ENCODE measurements at places on chromosomes 4 and X. TPM values are rescaled to one million over a fixed set of nuclear protein-coding genes. Genes with fewer than 3 reads are reported as not detected.

The DRD5 gene
- total RNA-seq, result not detected

The ARHGAP24 gene
- 10.9 TPM for total RNA-seq

The PF4V1 gene
- total RNA-seq, result not detected

The DRP2 gene
- total RNA-seq, result 0.14 TPM

The RUFY3 gene
- total RNA-seq, result 74.9 TPM

The PPARGC1A gene
- 93.3 TPM for total RNA-seq

The S100P gene
- 80.8 TPM for total RNA-seq

The MAGEA9B gene
- not detected for total RNA-seq

The CXCL11 gene
- not detected for total RNA-seq

- peak; percentile 74 for DNase-seq
These were observed 651 bp downstream of the UCHL1 start for GRCh38 chr4:41257257-41257901.

- DNase-seq, result no peak
These were observed 47.6 kb downstream of the CNOT6L start for GRCh38 chr4:77771566-77771965.

DNA sequence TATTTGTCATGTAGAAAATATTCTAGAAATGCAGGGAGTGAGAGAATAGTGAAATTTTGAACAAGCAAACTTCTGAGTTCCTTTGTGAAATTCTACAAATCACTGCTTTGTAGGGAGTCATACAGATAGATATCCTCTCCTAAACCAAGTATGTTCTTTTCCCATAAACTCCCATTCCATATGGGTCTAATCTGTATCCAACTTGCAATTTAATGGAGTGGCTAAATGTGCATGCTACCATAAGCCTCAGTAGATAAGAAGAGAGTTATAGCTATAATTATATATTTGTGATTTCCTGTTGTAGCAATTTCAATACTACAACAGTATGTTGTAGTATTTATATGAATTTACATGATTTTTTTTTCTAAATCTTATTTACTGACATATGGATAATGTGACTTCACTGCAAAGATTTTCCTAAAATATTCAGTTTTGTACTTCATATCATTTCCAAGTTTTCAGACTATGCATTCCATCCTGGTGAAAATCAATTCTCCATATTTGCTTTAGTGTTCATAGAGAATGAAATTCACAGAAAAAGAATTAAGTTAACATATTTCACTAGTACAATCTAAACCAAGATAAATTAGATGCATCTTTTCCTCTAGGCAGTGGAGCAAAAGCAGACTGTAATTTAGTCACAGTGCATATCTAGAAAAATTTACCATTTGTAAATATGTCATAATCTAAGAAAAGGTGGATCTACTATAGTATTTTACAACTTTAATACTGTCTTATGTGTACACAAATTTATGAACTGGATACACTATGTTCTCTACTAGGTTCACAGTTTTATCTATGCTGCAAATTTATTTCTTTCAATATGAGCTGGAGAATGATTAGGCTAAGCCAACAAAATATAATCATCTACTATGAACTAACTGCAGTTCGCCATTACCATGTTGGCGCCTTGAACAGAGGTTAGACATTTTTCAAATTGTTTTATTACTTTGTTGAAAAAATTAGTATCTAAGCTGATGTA lies 372.9 kb upstream of the NDST3 start:
- no peak for DNase-seq

GRCh38 chr4:81166458-81167160 lies 48.4 kb downstream of the PRKG2 start:
- DNase-seq, result no peak

DNA sequence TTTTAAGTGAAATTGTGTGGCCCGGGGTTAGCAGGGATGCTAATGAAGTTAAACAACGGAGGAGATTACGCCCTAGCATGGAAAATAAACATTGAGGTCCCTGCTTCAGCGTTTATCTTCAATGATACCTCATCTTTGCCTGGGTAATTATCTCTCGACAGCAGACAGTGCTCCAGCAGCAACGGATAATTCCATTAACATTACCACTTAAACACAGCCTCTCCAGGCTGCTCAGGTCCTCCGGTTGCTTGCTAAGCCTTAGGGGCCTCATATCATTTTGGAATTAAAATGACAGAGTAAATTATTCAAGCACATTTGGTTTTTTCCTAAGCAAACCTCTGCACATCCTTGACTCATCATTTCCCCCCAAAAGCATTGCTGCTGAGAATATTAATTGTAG lies 281.5 kb upstream of the KLF3 start:
- no peak for DNase-seq

GRCh38 chr4:148025981-148026380 lies 294.1 kb downstream of the ARHGAP10 start:
- DNase-seq, result no peak

- DNase-seq, result no peak
These were observed 129.1 kb upstream of the STIM2 start for GRCh38 chr4:26731351-26732035.

- no peak for DNase-seq
These were observed 1731.7 kb downstream of the ARAP2 start for GRCh38 chr4:34512616-34513015.

DNA sequence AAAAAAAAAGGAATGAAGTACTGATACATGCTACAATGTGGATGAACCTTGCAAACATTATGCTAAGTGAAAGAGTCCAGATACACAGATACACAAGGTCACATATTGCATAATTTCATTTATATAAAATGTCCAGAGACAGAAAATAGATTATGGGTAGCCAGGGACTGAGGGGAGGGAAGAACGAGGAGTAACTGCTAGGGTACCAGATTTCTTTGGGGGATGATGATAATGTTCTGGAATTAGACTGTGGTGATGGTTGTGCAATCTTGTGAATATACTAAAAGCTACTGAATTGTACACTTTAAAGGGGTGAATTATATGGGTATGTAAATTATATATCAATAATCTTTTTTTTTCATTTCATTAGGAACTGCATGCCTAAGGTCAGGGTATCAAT lies 20.8 kb upstream of the AP1AR start:
- DNase-seq, result no peak

- no peak for DNase-seq
These were observed 13.0 kb downstream of the PPP1R3F start for GRCh38 chrX:49282647-49283011.

GRCh38 chrX:129771266-129771995 lies 8.3 kb upstream of the SASH3 start:
- DNase-seq, result no peak

DNA sequence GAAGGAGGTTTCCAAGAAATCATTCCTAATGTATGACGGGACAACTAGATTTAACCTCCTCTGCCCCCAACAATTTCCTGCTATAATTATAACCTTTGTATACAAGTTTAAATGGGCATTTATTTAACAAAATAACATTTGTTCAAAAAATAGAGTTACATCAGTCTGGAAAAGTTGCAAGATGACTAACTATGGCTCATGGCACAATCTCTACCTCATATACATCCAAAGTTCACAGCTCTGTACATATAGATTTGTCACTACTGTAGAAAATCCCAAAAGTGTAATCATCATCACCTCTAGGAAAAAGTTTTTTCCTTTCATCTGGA lies 3.8 kb upstream of the RPS6KA3 start:
- no peak for DNase-seq

DNA sequence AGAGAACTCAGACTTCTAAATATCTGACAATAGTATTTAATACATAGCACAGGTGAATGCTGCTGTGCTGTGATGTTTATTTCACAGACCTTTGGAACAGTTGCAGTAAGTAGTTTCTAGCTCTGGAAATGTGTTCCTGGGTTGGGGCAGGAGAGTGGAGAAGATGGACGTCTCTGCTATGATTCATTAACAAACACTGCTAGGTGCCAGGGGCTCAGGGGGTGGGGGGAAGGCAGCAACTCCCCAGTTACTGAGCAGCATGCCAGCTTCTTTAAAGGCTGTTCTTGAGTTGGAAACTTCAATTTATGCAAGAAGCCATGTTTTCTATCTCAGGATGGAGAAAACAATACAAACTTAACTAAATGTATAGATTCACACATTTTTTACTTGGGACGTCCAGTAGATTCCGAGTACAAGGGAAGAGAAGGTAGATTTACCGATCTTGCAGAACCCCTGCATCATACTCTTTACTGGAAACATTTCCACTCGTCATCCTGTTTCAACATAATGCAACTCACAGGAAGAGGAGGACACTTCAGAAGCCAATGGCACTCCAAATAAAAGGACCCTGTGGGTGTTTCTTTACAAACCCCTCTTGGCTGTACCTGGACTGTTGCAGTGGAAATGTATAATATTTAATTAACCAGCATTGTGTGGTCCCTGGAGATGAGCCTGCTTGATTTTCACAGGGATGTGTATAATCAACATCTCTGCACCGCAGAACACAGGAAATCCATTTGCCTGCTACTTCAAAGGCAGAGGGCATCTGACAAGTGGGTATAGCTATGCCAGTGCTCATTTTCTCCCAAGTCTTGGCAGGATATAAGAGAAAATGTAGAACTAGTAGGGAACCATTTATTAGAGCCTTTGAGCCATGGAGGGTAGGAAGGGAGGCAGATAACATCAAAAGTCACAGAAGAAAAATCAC lies 171.4 kb downstream of the SH3KBP1 start:
- DNase-seq, result no peak

- DNase-seq, result no peak
These were observed 231.7 kb downstream of the FBXW7 start for GRCh38 chr4:152304220-152304619.

DNA sequence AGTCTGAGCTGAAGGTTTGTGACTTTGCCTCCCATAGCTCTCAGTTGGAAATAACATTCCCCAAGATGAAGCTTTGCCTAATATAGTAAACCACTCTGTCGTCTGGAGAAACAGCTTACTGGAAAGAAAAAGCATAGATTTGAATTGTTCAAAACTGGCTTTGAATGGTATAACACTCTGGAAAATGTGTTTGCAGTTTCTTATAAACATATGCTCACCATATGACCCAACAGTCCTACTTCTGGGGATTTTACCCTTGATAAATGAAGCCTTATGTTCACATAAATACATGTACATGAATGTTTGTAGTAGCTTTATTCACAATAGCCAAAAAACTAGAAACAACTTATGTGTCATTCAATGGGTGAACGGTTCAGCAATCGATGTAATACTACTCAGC lies 10.2 kb downstream of the VEGFD start:
- DNase-seq, result no peak

DNA sequence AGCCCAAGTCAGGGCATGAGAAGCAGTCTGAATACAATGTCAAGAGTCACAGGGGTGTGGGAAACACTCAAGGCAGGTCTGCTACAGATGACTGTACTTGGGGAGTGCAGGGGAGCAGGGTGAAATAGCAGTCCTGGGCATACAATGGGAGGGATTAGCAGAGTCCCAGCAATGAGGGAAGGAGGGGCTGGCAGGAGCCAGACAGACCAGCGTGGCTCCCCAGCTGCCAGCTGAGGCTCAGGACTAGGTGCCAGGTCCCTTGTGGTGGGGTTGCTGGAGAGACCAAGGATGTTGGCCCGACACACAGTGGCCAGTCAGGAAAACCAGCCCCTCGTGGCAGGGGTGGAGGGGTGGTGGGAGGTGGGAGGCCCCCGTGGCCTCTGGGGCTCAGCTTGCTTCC lies 86.6 kb downstream of the RTL5 start:
- DNase-seq, result no peak

Data from type B pancreatic cell (in vitro differentiated cells).